ENCODE measurements at places on chromosomes 5 and 9. TPM values are rescaled to one million over a fixed set of nuclear protein-coding genes. Genes with fewer than 3 reads are reported as not detected.

GRCh38 chr9:7946458-7946857 is 146.9 kb upstream of the DMAC1 start:
- no peaks in the 10 kb centered on the region for H3K36me3 ChIP-seq
- no peak overlapping the region for H3K4me3 ChIP-seq
- DNase-seq = no peak
- H3K4me1 ChIP-seq = no peaks in the 10 kb centered on the region

GRCh38 chr9:25537808-25538207 is 140.4 kb downstream of the TUSC1 start:
- no peak for DNase-seq
- no peaks in the 10 kb centered on the region for H3K27me3 ChIP-seq
- H3K36me3 ChIP-seq = no peaks in the 10 kb centered on the region
- H3K4me3 ChIP-seq = no peak overlapping the region
- H3K27ac ChIP-seq = no peak overlapping the region

Gene TMEM8B
- 33.8 TPM for polyA plus RNA-seq

- DNase-seq = no peak
- H3K27me3 ChIP-seq = no peaks in the 10 kb centered on the region
- no peak overlapping the region for H3K4me3 ChIP-seq
- H3K4me1 ChIP-seq = no peaks in the 10 kb centered on the region
- H3K27ac ChIP-seq = no peak overlapping the region
- H3K36me3 ChIP-seq = no peaks in the 10 kb centered on the region
These were observed 1791.8 kb upstream of the WWC1 start for GRCh38 chr5:166499447-166500240.

Gene SLC6A19
- polyA plus RNA-seq = 295 TPM

Gene PCDHB9
- 0.73 TPM for polyA plus RNA-seq
